Epithelial cell of esophagus (primary cell): ENCODE measurements at places on chromosomes 13 and 19.
A peak's percentile ranks its signal among the peaks of the same experiment; 100 is the strongest.

DNA sequence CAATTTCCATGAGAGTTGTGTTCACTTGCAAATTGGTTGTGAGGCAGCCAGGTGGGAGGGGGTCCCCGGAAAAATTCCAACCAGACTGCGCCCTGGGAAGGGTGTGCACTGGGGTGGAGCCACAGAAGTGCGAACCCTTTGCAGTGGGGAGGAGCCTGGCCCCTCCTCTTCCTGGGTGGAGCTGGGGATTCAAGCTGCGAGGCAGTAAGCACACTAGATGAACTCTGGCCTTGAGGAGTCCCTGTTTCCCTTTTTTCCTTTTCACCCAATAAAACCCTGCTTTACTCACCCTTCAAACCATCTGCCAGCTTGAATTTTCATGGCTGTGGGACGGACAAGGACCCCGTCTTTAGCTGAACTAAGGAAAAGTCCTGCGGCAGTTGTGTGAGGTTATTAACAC lies 31.0 kb upstream of the MBNL2 start:
- no peak for DNase-seq

- DNase-seq: no peak
Observed at GRCh38 chr13:24112791-24113190, 47.7 kb upstream of the SPATA13 start.

DNA sequence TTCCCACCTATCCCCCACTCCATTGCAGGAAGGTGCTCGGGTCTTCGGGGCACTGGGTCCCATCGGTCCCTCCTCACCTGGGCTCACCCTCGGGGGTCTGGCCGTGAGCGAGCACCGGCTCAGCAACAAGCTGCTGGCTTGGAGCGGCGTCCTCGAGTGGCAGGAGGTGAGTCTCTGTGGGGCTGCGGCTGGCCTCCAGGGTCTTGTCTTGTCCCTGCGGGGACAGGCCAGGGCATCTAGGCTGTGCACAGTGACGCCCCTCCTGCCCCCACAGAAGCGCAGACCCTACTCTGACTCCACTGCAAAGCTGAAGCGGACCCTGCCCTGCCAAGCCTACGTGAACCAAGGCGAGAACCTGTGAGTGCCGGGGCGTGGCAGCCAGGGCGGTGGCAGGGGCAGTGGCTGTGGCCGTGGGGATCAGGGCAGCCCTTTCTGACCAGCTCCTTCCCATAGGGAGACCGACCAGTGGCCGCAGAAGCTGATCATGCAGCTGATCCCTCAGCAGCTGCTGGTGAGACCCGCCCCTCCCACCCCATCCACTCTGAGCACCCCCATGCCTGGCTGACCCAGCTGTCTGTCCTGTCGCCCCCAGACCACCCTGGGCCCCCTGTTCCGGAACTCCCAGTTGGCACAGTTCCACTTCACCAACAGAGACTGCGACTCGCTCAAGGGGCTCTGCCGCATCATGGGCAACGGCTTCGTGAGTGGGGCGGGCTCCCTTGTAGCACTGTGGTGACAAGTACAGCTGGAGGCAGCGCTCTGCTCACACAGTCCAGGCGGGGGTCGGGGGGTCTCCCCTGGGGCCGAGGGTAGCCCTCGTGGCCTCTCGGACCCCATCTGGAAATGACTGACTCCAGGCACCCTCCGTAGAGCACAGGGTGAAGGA lies 3.7 kb downstream of the PTOV1 start:
- no peak for DNase-seq

DNA sequence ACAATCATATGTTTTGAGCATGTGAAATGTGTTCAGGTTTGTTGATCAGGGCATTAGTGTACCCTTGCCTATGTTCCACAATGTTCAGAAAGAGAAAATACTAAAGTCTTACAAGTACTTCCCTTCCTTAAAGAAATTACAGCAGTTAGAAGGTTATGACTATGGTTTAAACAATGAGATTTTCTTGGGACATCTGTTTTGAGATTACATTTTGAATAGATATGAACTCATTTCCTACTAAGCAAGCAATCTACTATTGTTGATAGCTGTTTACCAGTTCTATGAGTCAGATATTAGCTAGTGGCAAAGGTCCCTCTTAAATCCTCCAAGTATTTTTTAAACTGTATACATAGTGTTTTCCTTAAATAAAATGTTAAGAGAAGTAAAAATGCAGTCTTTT lies 241.3 kb downstream of the DACH1 start:
- DNase-seq: peak; percentile 40

- peak; percentile 59 for DNase-seq
Observed at GRCh38 chr13:35597451-35597850, 121.0 kb upstream of the MAB21L1 start.

- DNase-seq: no peak
Observed at GRCh38 chr19:28578786-28579505, 634.0 kb downstream of the UQCRFS1 start.

- no peak for DNase-seq
Observed at GRCh38 chr13:45607931-45608330, 7.6 kb downstream of the ERICH6B start.

DNA sequence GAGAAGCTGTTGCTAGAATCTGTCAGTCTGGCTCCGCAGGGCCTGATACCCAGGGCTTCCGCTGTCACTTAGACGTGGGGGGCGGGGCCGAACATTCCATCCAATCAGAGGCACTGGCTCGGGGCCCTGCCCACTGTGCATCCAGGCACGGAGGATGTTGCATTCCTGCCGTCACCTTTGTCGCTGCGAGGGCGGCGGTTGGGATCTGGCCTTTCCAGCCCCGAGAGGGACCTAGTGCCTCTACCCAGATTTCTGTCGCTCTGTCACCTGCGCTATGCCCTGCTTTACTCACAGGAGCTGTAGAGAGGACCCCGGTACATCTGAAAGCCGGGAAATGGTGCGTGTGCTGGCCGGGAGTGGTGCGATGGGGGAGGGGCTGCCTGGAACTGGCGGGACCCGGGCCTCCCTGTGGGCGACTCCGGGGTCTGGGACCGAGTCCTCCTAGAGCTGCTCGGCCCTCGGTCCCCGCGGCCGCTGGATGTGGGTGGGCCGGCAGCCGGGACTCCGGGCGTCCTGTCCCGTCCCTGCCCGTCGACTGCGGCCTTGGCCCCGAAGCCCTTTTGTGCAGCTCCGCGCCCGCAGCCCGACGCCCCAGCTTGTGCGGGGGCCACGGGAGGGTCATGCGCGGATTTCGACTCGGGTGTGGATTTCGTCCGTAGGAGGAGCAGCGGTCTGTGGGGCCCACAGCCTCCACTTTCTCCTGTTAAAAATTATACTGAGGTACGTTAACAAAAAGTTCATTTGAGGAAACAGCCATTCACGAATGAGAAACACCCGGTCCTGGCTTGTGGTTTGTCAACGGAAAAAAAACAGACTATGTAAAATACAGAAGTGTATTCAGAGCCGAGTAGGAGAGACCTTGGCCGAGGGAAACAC lies at the start of gene ZNF439:
ZNF439 (plus strand) TSS at position 133 of the 876 bp plus-strand sequence; CDS start at position 275, 142 bp downstream.
- peak; percentile 64 for DNase-seq

GRCh38 chr19:9934132-9934950 lies 2.0 kb downstream of the OLFM2 start:
- peak; percentile 76 for DNase-seq

GRCh38 chr19:1239796-1240737 lies 1.5 kb upstream of the ATP5F1D start:
- peak; percentile 89 for DNase-seq

DNA sequence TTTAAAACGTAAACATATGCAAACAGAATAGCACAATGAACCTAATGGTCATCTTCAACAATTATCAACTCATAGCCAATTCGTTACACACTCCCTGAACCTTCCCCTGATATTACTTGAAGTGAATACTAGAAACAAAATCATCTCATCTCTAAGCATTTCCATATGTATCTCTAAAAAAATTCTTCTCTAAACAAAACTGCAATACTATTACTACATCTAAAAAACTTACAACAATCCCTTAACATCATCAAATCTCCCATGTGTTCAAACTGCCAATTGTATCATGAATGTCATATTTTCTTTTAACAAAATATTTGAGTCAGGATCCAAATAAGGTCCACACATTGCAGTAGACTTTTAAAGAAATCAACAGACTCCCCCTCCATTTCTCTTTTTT lies 61.4 kb downstream of the FRY start:
- DNase-seq: no peak

DNA sequence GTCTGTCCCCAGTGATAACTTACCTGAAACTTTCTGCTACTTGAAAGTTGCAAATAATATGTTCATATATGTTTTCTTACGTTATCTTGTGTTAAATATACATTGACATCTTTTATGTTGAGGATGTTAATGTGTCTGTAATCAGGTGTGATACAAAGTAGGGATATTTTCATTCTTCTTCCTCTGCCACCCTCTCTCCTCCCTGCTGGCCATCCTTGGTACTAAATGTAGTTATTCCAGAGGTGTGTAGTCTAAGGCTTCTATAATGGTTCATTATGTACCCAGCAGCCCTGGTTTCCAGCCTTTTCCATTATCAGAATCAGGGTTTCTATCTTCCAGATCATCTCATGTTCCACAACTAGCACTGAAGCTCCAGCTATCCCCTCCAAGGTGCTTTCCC lies 606.7 kb upstream of the KLHL1 start:
- no peak for DNase-seq
